Activated CD4-positive, alpha-beta T cell treated with anti-CD3 and anti-CD28 coated beads for 36 hours (primary cell): ENCODE measurements at places on chromosomes 3 and 15. TPM values are rescaled to one million over a fixed set of nuclear protein-coding genes. Genes with fewer than 3 reads are reported as not detected.
A peak's percentile ranks its signal among the peaks of the same experiment; 100 is the strongest.

DNA sequence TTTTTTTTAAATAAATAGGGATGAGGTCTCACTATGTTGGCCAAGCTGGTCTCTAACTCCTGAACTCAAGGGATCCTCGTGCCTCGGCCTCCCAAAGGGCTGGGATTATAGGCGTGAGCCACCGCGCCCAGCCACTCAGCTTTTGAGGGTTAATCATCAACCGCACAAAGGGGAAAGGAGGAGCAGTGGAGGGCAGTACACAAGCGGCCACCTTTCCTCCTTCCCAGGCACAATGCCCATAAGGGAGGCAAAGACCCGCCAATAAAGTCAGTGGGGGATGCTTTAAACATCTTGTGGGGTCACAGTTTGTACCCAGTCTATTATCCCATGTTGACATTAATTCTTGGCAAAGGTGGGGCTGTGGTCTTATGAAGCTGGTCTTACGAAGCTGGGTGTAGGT is 32.4 kb downstream of the EHD4 start:
- H3K27me3 ChIP-seq, result no peaks in the 10 kb centered on the region
- peaks cover 35% of the 10 kb centered on the region for H3K36me3 ChIP-seq
- no peak overlapping the region for H3K4me3 ChIP-seq
- peak overlapping the region; percentile 86 for H3K27ac ChIP-seq
- no peak for DNase-seq

Gene PLA2G4D
- total RNA-seq, result not detected

DNA sequence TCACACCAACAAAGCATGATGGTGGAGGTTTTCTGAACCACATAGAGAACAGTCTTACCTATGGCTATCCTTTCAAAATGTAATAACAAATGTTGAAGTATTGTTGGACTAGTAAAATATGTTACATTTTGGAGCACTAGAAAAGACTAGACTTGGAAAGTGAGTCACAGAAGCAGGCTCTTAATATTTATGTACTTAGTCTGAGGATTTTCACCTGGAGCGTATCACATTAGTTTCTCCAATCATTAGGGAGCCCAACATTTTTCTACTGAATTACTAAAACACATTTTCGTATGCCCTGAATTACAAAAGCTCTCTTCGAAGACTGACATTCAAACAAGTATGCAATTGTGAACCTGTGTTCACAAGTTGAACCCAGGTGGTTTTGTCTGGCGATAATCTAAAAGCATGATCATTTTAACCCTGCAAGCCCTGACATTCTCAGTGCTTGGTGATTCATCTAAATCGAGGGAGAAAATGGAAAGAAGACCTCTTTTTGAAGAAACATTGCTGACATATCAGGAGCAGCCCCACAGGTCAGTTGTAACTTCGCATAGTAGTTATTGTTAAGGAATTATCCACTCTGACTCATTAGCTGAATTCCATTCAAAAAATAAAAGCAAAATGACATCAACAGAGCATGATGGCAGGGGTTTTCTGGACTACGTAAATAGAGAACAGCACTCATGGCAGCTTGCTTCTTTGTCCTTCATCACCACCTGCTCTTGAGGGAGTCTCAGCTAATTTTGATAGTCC is 679.8 kb upstream of the NECTIN3 start:
- no peak overlapping the region for H3K4me3 ChIP-seq
- H3K27me3 ChIP-seq, result no peaks in the 10 kb centered on the region
- no peak for DNase-seq
- no peaks in the 10 kb centered on the region for H3K4me1 ChIP-seq

Gene CPLX3
- not detected for total RNA-seq

- no peak for DNase-seq
- H3K4me1 ChIP-seq, result peaks cover 48% of the 10 kb centered on the region
Observed at GRCh38 chr3:58013973-58014649, 5.9 kb downstream of the FLNB start.

DNA sequence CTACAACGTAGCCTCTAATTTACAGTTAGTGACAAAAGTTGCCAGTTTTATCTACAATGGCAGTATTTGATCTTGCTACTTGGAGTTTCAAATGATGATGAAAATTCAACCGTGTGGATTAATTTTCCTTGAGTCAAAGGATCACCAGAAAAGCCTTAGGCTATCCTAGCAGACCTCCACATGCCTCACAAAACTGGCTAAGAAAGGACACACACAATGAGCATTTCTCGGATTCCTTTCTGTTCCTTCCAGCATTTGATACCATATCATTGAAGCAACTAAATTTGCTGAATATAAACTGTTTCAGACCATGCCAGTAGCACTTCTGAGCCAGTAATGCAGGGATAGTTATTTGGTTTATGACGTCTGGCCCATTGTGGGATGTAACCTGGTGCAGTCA is 587.4 kb upstream of the MDFIC2 start:
- H3K4me3 ChIP-seq, result no peak overlapping the region
- H3K27ac ChIP-seq, result no peak overlapping the region
- peaks cover 8% of the 10 kb centered on the region for H3K27me3 ChIP-seq
- no peaks in the 10 kb centered on the region for H3K36me3 ChIP-seq
- no peaks in the 10 kb centered on the region for H3K4me1 ChIP-seq
- no peak for DNase-seq

GRCh38 chr3:14358426-14359211 is 43.8 kb upstream of the SLC6A6 start:
- H3K27me3 ChIP-seq, result no peaks in the 10 kb centered on the region
- H3K4me3 ChIP-seq, result no peak overlapping the region
- no peak for DNase-seq
- H3K4me1 ChIP-seq, result no peaks in the 10 kb centered on the region
- H3K36me3 ChIP-seq, result no peaks in the 10 kb centered on the region

GRCh38 chr15:67240235-67241131 is 14.0 kb downstream of the AAGAB start:
- peak; percentile 48 for DNase-seq
- peak overlapping the region; percentile 89 for H3K27ac ChIP-seq
- H3K27me3 ChIP-seq, result no peaks in the 10 kb centered on the region
- H3K36me3 ChIP-seq, result peaks cover 21% of the 10 kb centered on the region
- peaks cover 49% of the 10 kb centered on the region for H3K4me1 ChIP-seq
- peak overlapping the region; percentile 17 for H3K4me3 ChIP-seq

- H3K27me3 ChIP-seq, result peaks cover 7% of the 10 kb centered on the region
- no peaks in the 10 kb centered on the region for H3K36me3 ChIP-seq
- H3K4me1 ChIP-seq, result peaks cover 6% of the 10 kb centered on the region
- no peak for DNase-seq
- H3K27ac ChIP-seq, result no peak overlapping the region
- H3K4me3 ChIP-seq, result no peak overlapping the region
Observed at GRCh38 chr15:42102646-42103235, 8.4 kb upstream of the PLA2G4D start.

DNA sequence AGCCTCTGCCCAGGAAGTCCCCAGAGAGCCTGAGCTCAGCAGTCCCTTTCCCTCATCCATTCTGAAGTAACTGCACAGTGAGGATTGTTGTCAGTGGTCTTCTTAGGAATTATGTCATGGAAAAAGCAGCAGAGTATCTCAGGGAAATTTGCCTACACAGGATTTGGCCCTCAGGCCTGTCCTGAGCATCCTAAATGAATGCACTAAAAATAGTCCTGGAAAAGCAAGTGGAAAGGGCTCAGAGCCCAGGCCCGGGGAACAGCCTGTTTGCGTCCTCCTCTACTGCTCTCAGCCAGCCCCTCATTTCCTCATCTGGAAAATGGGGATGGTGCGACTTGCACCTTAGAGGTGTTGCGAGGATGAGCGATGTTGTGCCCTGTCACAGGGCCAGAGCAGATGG is 21.6 kb downstream of the LYSMD4 start:
- H3K36me3 ChIP-seq, result peaks cover 30% of the 10 kb centered on the region
- no peak overlapping the region for H3K27ac ChIP-seq
- DNase-seq, result no peak
- no peak overlapping the region for H3K4me3 ChIP-seq
- no peaks in the 10 kb centered on the region for H3K27me3 ChIP-seq
- H3K4me1 ChIP-seq, result peaks cover 25% of the 10 kb centered on the region

DNA sequence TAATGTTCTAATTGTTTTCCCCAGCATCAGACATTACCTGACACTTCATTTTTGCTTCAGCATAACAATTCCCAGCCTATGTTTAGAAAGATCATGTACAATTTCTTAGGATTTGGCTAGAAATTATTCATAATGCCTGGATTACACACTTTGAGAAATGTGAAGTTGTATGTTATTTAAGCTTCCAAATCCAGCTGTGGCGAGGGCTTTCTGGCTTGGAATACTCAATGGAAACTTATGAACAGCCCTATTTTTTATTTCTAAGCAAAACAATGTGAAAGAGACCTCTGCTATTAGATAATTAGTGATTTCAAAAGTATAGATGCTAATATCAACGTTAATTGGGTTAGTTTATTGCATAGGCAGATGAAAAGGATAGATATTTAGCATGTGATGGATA is 341.6 kb downstream of the ZNF385D start:
- no peaks in the 10 kb centered on the region for H3K36me3 ChIP-seq
- no peaks in the 10 kb centered on the region for H3K27me3 ChIP-seq
- DNase-seq, result no peak
- no peak overlapping the region for H3K27ac ChIP-seq
- no peak overlapping the region for H3K4me3 ChIP-seq

- H3K36me3 ChIP-seq, result peaks cover 41% of the 10 kb centered on the region
- no peak for DNase-seq
- peak overlapping the region; percentile 25 for H3K27ac ChIP-seq
- no peaks in the 10 kb centered on the region for H3K27me3 ChIP-seq
- no peak overlapping the region for H3K4me3 ChIP-seq
- no peaks in the 10 kb centered on the region for H3K4me1 ChIP-seq
Observed at GRCh38 chr3:52650439-52650838, 35.3 kb downstream of the PBRM1 start.

Gene GOLGA6A
- not detected for total RNA-seq

DNA sequence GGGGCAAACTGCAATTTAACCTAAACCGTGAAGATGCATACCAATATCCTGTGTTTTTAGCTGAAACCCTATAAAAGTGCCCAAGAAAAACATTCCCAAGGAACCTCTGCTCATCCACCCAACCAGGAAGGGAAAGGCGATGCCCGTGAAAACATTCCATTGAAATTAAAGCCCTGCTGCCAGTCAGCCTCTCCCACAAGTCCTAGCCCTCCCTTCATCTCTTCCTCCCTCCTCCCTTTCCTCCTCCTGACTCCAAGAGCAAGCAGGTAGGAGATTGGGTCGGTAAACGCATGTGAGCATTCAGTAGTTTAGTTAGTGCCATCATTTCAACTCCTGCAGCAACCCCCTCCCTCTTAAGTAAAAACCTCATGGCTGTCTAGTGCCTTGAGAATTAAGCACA is 27.7 kb downstream of the HES1 start:
- DNase-seq, result no peak
- H3K27ac ChIP-seq, result no peak overlapping the region
- H3K4me3 ChIP-seq, result no peak overlapping the region

Gene ATP8B4
- 5.1 TPM for total RNA-seq

Gene ASB14
- not detected for total RNA-seq

- H3K36me3 ChIP-seq, result no peaks in the 10 kb centered on the region
- H3K27ac ChIP-seq, result no peak overlapping the region
- H3K27me3 ChIP-seq, result no peaks in the 10 kb centered on the region
- H3K4me1 ChIP-seq, result no peaks in the 10 kb centered on the region
- no peak for DNase-seq
Observed at GRCh38 chr3:161781381-161781780, 284.8 kb downstream of the OTOL1 start.

DNA sequence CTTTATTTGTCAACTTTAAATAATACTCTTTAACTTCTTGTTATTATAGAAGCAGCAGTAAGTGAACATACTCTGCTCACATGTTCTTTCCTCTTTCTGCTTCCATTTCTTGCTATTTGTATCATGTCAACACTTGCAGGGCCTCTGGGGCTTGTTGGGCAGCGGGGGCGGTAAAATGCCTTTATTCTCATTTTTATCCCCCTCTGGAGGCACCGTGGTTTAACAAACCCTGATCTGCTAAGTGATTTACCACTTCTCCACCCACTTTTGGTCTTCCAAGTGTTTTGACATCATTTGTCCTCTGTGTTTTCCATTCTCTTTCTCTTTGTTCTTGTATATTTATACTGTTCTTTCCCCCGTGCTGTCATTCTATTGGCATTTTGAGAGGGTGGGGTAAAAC is 33.9 kb downstream of the SCN10A start:
- no peak overlapping the region for H3K27ac ChIP-seq
- H3K27me3 ChIP-seq, result peaks cover 15% of the 10 kb centered on the region
- DNase-seq, result no peak
- H3K36me3 ChIP-seq, result no peaks in the 10 kb centered on the region

DNA sequence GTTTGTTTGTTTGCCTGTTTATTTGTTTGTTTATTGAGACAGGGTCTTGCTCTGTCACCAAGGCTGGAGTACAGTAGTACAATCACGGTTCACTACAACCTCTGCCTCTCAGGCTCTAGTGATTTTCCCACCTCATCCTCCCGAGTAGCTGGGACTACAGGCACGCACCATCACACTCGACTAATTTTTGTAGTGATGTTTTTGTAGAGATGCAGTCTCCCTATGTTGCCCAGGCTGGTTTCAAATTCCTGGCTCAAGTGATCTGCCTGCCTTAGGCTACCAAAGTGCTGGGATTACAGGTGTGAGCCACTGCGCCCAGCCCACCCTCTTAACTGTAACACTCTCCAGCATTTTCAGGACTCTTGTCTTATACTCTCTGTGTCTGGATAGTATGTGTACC is 26.7 kb downstream of the PLD1 start:
- no peaks in the 10 kb centered on the region for H3K4me1 ChIP-seq
- no peak overlapping the region for H3K27ac ChIP-seq
- no peak for DNase-seq
- H3K4me3 ChIP-seq, result no peak overlapping the region

Gene LYZL4
- total RNA-seq, result not detected

- H3K4me3 ChIP-seq, result no peak overlapping the region
- no peaks in the 10 kb centered on the region for H3K27me3 ChIP-seq
- no peak for DNase-seq
- H3K27ac ChIP-seq, result no peak overlapping the region
- H3K4me1 ChIP-seq, result peaks cover 22% of the 10 kb centered on the region
- H3K36me3 ChIP-seq, result peaks cover 28% of the 10 kb centered on the region
Observed at GRCh38 chr3:133599280-133599679, 25.8 kb downstream of the CDV3 start.

GRCh38 chr3:58041182-58041825 is 33.1 kb downstream of the FLNB start:
- DNase-seq, result no peak
- no peaks in the 10 kb centered on the region for H3K27me3 ChIP-seq
- H3K4me3 ChIP-seq, result no peak overlapping the region
- peaks cover 67% of the 10 kb centered on the region for H3K4me1 ChIP-seq
- H3K27ac ChIP-seq, result no peak overlapping the region
- H3K36me3 ChIP-seq, result peaks cover 3% of the 10 kb centered on the region
